Left cardiac atrium (tissue), 4 donors: ENCODE measurements at places on chromosomes 3 and 15.

DNA sequence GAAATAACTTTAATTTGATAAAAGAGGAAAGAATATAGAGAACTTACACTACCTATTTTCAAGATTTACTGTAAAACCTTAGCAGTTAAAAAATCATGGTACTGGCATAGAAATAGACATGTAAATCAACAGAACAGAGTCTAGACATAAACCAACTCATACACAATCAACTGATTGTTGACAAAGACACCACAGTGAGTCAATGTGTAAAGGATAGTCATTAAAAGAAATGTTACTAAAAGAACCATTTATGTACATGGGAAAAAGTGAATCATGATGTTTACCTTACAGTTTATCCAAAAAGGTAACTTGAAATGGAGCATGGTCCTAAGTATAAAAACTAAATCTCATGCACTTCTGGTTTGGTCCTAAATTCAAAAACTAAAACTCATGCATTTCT, 847.4 kb downstream of the IGSF11 start:
- no peak for DNase-seq

- DNase-seq = no peak
These were observed 10.8 kb downstream of the NOX5 start for GRCh38 chr15:69025320-69025719.

GRCh38 chr15:60215225-60215963, 182.4 kb downstream of the ANXA2 start:
- no peak for DNase-seq

- no peak for DNase-seq
These were observed 134.5 kb upstream of the SGO1 start for GRCh38 chr3:20320489-20320888.

DNA sequence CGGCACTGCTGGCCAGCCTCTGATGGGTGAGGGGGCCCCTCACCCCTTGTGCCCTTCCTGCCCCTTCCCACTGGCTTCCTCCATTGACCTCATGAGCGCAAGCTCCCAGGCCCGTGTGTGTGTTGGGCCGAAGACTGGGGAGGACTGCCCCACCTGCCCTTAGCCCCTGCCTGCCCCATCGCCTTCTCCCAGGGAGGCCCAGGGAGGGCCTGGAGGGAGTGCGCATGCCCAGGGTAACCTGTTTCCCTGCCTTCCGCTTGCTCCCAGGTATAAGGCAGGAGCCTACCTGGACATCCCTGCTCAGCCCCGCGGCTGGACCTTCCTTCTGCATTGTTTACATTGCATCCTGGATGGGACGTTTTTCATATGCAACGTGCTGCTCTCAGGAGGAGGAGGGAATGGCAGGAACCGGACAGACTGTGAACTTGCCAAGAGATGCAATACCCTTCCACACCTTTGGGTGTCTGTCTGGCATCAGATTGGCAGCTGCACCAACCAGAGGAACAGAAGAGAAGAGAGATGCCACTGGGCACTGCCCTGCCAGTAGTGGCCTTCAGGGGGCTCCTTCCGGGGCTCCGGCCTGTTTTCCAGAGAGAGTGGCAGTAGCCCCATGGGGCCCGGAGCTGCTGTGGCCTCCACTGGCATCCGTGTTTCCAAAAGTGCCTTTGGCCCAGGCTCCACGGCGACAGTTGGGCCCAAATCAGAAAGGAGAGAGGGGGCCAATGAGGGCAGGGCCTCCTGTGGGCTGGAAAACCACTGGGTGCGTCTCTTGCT, 8.8 kb downstream of the DLL4 start:
- no peak for DNase-seq

- DNase-seq = no peak
These were observed 440.7 kb downstream of the MAGI1 start for GRCh38 chr3:65597952-65598413.
